ENCODE measurements at places on chromosomes 5 and 9. TPM values are rescaled to one million over a fixed set of nuclear protein-coding genes. Genes with fewer than 3 reads are reported as not detected.

AUH gene
- 14.0 TPM for total RNA-seq

- no peak for DNase-seq
These were observed 31.7 kb upstream of the PPP2R2B start for GRCh38 chr5:146910239-146910638.

DNA sequence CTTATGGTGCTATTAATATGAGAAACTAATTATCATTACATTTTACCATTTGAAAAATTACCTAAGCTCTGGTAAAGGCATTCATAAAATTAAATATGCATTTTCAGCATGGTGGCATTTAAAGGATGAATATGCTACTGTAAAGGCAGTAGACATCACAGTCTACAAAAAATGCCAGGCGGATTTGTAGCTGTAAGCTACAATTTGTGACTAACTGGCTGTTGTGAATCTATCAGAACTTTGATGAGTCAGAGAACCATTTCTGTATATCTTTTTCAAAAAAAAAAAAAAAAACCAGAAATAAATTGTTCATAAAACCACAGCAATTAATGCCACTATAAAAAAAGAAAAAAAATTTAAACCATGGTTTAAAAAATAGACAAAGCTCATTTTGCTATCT is 186.3 kb downstream of the NFIB start:
- DNase-seq: no peak

GRCh38 chr5:127875235-127876021 is 172.2 kb downstream of the CCDC192 start:
- no peak for DNase-seq

Measured in posterior vena cava (tissue), 2 donors.